ENCODE measurements at places on chromosomes 11 and 22.

DNA sequence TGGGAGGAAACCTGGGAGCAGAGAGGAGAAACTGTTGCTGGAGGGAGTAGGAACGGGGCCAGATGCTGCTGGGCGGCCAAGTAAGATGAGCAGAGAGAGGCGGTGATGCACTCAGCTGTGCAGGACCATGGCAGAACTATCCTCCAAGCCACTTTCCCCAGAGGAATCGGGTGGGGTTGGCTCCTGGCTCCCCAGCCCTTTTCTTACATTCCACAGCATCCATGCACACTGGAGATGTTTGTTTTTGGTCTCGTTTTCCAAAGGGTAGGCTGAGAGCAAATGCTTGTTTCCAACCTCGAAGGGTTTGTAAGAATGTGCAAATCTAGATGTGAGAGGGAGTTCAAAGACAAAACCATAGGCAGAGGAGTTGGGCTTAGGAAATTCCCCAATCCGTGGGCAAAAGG, 73.2 kb downstream of the DBX1 start:
- no peak for DNase-seq

- no peak for DNase-seq
Observed at GRCh38 chr11:118200497-118200896, 24.1 kb upstream of the SCN2B start.

GRCh38 chr11:11374358-11375148, 21.5 kb upstream of the CSNK2A3 start:
- no peak for DNase-seq

DNA sequence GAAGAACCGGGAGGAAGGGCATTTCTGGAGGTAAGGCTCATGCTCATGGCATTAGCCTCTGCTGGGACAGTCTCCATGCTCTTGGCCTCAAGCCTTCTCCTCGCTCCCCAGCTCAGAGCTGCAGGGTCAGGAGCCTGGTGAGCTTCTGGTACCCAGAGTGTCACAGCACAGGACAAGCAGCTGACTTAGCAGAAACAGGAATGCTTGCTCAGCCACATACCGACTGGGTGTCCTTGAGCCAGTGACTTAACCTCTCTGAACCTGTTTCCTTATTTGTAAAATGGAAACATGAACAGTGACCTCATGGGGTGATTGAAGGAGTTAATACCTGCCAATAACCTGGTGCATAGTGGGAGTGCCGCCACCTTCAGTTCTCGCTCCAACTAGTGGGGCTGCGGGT, 68.1 kb upstream of the RASD2 start:
- DNase-seq: no peak

GRCh38 chr11:4671741-4672140, 25.9 kb downstream of the OR51E2 start:
- no peak for DNase-seq

GRCh38 chr11:123578778-123579481, 75.5 kb downstream of the SCN3B start:
- DNase-seq: no peak

DNA sequence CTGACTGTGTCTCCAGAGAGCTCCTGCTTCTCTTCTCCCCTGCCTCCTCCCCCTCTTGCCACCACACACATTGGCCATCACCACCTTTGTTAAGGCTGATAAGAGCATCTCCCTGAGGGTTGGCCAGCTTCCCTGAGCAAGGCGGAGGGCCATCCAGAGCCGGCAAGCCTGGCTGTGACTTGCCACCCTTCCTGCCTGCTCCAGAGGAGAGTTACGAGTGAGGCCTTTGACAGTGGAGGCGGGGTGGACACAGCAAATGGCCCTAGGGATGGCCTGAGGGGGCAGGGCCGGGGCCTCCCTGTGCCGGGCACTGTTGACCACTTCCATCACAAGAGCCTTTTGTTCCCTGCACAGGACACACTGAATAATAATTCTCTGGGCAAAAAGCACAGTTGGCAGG, 5.4 kb downstream of the FREY1 start:
- DNase-seq: no peak

- no peak for DNase-seq
Observed at GRCh38 chr11:134994431-134994830, 582.4 kb upstream of the B3GAT1 start.

GRCh38 chr11:129331217-129331616, 44.4 kb upstream of the BARX2 start:
- DNase-seq: no peak

DNA sequence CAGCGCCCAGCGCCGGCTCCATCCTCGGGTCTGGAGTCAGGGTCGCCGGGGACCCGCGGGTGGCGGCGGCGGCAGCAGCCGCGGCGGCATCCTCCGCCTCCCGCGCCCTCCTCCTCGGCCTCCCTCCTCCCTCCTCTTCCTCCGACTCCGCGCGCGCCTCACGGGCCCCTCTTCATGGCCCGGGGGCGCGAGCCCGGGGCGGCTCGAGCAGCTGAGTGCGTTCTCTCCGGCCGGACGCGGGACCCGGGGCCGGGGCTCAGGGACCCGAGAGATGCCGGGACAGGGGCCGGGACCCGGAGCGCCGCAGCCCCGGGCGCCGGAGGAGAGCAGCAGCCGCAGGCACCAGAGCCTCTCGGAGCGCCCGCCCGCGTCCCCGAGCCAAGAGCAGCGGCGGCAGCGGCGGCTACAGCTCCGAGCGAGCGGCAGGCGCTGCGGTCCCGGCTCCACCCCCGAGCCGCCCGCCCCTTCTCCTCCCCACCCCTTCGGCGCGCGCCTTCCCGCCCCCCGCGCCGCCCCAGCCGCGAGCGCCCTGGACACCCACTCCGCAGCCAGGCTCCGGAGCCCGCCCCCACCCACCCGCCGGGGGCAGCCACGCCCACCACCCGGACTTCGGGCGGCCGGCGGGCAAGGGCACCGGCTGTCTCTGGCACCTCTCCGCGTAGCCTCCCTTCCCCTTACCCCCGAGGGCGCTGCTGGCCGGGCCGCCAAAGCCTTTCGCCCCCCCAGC, at the start of gene CHST1:
TSS of gene CHST1 (minus strand) at position 417 of the 727 bp plus-strand sequence. CDS start 14,699 bp downstream, outside the sequence.
- DNase-seq: no peak

DNA sequence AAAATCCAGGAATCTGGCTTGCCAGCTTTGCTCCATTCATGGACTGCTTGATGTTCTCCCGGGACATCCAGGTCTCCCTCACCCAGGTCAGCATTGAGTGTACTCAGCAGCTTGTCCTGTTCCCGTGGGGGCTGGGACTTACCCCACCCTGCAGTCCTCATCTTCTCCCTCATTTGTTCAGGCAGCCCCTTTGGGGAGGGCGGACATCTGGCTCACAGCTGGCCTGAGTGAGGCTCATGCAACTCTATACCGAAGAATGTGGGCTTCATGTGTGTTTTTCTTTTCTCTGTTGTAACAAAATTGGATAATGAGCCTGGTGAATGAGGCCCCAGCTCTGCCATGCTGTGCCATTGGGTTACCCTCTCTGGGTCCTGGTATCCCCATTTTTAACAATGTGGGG, 227.7 kb upstream of the TENM4 start:
- DNase-seq: no peak

- DNase-seq: no peak
Observed at GRCh38 chr11:45303316-45303715, 17.2 kb upstream of the SYT13 start.

DNA sequence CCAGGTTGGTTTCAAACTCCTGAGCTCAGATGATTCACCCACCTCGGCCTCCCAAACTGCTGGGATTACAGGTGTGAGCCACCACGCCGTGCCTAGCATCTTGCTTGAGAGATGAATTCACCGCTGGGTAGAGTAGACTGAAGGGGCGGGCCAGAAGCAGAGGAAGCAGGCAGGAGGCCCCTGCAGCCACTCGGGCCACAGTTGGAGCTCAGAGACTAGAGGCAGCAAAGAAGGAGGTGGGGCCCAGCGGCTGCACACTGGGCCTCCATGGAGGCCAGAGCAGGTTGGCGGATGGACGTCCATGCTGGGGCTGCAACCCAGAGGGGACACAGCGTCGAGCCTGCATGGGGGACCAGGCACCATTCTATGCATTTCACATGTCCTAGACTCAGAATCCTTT, 88.4 kb upstream of the FGF3 start:
- no peak for DNase-seq

DNA sequence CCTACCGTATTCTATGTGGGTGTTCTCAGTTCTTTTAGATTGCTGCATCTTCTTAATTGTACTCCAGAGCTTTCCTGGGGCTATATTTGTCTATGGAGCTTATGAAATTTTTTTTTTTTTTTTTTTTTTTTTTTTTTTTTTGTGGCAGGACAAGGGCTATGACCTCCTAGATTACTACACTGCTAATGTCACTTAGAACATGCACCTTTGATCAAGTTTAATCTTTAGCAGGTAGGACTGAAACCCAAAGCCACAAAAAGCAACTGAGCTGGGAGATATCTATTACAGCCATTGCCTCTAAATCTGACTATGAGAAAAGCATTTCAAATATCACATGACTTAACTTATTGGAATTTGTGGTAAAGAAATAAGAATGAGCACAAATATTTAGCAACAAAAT, 21.7 kb upstream of the ABTB2 start:
- no peak for DNase-seq

DNA sequence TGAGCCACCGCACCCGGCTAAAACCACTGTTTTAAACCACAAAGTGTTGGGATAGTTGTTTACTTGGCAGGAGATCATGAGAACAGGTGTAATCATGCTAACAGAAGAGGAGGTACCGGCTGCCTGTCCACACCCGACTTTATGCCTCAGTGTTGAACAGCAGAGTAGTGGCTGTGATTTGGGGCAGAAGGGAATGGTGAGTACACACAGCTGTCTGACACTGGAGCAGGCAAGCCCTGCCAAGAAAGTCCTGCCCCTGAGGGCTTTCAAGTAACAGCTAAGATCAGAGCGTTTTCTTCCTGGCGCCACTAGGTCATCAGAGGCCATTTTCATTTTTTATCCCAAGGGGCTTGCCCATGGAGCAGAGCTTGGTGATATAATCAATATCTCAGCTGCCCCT, 8.1 kb downstream of the CDKN1C start:
- DNase-seq: no peak

GRCh38 chr22:23536821-23537345, 43.2 kb downstream of the IGLL1 start:
- no peak for DNase-seq

GRCh38 chr11:47593492-47593933, 698 bp downstream of the C1QTNF4 start:
- DNase-seq: no peak

- DNase-seq: peak; percentile 61
Observed at GRCh38 chr22:43346521-43346929, 3.4 kb upstream of the SCUBE1 start.

DNA sequence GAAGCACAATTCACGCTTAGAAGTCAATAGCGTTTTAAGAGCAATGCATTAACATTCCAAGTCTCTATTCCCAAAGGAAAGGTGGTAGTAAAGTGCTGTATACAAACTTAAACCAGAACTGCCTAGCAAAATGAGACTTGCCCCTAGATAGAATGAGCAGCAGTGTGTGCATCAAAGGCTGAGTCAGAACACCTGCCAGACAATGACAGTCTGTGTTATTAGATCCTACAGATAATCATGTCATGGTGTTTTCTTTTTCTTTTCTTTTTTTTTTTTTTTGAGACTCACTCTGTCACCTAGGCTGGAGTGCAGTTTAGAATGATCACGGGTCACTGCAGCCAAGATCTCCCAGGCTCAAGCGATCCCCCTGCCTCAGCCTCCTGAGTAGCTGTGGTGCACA, 1.6 kb downstream of the RTCB start:
- no peak for DNase-seq

- DNase-seq: no peak
Observed at GRCh38 chr11:94043241-94043640, 22.1 kb downstream of the HEPHL1 start.

GRCh38 chr22:48539261-48539660, 1288.4 kb downstream of the BRD1 start:
- DNase-seq: no peak

DNA sequence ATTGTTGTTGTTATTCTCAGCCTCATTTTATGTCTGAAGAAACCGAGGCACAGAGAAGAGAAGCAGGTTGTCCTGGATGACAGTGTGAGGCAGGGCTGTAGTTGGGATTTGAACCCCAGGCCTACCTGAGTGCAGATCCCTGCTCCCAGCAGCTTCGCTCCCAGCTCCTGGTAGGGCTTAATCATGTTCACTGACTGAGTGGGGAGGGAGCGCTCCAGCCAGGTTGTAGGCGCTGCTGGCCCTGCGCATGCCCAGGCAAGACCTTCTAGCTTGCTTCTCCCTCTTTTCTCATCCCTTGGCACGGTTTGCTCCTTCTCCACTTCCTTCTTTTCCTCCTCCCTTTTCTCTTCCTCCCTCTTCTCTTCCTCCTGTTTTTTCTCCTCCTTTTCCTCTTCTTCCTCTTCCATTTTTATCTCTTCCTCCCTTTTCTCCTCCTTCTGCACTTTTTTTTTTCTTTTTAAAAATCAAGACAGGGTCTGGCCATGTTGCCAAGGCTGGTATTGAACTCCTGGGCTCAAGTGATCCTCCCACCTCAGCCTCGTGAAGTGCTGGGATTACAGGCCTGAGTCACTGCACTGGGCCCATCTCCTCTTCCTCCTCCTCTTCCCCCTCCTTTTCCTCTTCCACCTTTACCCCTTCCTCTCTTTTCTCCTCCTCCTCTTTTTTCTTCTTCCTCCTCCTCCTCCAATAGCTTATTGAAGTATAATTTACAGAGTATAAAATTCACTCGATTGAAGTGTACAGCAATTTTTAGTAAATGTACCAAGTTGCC, 109.3 kb downstream of the KIAA1671 start:
- DNase-seq: no peak

DNA sequence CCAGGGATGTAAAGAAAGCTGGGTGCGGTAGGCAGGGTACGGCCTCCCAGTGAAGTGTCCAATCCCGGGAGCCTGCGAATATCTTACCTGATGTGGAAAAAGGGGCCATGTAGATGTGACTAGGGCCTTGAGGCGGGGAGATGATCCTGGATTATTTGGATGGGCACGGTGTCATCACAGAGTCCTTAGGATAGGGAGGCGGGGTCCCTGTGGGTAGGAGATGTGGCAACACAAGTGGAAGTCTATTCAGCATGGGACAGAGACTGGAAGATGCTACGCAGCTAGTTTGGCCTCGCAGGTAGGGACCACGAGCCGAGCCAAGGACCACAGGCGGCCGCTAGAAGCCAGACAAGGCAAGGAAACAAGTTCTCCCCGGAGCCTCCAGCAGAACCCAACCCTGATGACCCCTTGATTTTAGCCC, 46.4 kb upstream of the SHANK2 start:
- no peak for DNase-seq

DNA sequence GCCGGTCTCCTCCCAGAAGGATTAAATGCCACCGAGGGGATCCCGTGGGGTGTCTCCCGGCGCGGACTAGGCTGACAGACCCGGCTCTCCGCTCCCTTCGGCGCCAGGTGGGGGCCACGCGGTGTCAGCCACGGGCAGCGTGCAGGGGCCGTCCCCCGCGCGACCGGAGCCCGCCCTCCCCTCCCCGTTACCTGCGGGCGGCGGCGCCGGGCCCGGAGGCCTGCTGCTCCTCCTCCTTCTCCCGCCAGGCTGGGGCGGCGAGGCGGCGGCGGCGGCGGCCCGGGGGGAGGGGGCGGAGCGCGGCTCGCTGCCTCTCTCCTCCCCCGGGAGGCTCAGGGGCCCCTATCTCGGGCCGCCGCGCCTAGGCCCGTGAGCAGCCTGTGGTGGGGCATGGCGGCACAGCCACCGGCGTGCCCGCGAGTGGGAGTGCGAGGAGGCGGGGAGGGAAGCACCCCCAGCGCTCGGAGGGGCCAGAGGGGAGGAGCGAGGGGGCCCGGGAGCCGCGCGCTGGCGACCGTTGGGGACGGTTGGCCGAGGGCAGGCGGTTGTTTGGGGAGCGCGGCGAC, 450 bp downstream of the ZBTB44 start:
- peak; percentile 77 for DNase-seq
